ENCODE measurements at places on chromosomes 11 and 22.

DNA sequence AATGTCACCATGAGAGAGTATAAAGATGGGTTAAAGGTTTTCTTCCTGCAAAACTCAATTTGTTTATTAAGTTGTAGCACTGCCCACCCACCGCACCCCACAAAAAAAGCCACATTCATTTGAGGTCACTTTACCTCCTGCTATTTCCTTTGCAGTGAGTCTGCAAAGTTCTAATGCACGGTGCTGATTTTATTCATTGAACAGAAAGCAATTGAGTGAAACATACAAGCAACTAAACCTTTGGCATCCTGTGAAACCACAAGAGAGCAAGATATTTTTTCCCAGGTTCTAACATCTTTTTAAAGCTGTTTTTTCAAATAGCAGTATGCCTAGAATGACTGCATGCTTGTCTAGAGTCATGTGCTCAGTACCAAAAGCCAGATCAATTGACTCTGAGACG lies 39.0 kb downstream of the RRAS2 start:
- DNase-seq, result peak; percentile 14

DNA sequence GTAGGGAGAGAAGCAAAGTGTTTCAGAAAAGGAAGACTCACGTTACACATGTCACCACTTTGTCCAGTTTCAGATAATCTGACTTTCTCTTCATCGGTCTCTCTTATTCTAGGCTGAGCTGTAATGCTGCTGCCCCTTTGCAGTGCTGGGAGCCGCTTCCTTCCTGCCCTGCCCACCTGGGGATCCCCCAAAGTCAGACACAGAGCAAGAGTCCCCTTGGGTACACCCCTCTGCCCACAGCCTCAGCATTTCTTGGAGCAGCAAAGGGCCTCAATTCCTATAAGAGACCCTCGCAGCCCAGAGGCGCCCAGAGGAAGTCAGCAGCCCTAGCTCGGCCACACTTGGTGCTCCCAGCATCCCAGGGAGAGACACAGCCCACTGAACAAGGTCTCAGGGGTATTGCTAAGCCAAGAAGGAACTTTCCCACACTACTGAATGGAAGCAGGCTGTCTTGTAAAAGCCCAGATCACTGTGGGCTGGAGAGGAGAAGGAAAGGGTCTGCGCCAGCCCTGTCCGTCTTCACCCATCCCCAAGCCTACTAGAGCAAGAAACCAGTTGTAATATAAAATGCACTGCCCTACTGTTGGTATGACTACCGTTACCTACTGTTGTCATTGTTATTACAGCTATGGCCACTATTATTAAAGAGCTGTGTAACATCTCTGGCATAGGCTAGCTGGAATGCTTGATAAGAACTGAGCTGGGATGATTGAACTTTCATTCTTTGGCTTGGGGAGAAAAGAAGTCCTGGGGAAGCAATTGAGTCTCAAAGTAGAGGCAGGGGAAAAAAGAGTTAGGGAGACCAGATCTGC lies 31.2 kb upstream of the SMIM35 start:
- peak; percentile 69 for DNase-seq

- no peak for DNase-seq
Measured at GRCh38 chr11:3200388-3201111, 18.1 kb downstream of the MRGPRG start.

DNA sequence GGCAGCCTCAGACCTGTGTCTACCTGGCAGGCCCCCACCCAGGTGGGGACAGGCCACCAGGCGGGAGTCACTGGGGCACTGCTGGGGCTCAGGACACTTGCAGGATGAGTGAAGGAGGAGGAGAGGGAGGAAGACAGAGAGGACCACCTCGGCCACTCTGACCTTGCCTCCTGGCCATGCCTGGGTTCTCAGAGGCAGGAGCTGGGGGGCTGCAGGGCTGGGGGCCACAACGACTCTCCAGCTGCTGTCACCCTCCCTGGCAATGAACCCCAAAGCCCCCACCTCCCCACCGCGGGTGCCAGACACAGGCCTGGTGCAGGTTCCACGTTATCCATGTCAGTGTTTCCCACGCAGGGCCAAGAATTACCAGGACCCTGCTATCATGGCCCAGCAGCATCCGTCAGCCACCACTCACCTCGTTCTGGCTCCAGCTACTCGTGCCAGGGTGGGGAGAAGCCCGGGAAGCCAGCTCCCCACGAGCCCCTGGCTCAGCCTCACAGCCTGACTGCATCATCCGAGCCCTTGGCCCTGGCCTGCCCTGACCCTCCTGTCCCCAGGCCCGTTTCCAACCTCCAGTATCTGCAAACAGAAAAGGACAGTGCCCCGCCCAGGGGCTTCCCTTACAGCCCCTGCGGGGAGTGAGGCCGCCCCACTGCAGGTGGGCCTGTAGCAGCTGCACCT lies 62.4 kb downstream of the BRD1 start:
- DNase-seq, result no peak

DNA sequence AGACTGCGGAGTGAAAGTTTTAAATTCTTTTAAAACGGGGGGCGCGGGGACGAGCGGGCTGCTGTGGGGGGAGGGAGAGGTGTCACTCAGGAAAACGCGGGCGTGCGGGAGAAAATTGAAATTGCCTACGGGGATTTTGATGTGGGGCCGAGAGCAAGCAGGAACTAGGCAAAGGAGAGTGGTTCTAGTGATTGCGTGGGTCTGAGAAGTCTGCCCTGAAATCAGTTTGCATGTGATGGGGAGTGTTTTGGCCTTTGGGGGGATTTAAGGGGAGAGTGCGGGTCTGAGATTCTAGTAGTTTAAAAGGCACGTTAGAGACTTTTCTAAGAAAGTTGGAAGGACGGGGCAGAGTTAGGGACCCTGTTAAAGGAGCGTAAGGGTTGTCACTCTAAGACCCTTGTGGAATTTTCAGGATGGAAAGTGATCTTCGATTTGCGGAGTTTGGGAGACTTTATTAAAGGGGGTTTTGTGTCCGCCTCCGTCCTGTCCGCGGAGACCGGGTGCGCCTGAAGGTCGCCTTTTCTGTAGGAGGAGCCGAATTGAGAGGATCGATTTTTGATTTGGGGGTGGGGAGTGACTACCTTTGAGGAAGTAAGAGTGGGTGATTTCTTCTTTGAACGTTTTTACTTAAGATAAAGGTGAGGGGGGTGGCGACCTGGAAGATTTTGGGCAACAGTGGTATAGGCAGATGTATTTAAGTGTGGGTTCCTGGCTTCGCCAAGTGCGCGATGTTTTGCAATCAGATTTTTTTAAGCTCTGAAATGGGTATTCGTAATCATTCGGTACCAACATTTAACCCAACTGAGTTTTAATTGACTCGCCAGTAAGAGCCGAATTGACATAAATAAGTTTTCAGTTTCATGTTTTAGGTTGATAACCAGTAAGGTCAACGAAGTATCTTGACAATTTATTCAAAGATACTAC lies 1.1 kb downstream of the EED start:
- no peak for DNase-seq
